SW480 (cell line): ENCODE measurements at places on chromosomes 16 and 17.

GRCh38 chr16:71341881-71342280 lies 16.6 kb upstream of the CALB2 start:
- no peak for DNase-seq

DNA sequence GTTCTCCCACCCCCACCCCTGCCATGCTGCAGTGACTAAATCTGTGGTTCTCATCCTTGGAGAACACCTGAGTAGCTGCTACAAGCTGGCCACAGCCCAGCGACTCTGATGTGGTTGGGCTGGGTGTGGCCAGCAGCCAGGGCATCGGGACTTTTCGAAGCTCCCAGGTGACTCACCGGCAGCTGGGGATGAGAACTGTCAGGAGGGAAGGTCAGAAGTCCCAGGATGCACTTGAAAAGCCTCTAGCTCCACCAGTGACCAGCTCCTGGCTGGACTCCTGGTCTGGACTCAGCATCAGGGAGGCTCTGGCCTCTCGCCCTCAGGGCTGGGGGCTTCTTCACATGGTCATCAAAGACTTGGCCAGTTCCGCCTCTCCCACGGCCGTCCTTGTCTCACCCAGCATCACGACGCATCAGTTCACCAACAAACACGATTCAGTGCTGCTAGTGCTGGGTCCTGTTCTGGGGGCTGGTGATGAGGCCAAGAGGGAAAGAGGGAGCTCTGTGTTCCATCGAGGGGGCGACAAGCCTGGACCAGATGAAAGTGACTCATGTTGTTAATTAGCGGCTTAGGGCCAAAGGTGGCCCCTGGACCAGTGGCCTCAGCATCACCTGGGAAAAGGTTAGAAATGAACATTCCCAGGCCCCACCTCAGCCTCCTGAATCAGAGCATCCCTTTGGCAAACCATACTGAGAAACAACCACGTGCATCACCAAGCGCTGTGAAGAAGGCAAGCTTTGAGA lies 3.9 kb upstream of the C17orf99 start:
- peak; percentile 98 for DNase-seq

DNA sequence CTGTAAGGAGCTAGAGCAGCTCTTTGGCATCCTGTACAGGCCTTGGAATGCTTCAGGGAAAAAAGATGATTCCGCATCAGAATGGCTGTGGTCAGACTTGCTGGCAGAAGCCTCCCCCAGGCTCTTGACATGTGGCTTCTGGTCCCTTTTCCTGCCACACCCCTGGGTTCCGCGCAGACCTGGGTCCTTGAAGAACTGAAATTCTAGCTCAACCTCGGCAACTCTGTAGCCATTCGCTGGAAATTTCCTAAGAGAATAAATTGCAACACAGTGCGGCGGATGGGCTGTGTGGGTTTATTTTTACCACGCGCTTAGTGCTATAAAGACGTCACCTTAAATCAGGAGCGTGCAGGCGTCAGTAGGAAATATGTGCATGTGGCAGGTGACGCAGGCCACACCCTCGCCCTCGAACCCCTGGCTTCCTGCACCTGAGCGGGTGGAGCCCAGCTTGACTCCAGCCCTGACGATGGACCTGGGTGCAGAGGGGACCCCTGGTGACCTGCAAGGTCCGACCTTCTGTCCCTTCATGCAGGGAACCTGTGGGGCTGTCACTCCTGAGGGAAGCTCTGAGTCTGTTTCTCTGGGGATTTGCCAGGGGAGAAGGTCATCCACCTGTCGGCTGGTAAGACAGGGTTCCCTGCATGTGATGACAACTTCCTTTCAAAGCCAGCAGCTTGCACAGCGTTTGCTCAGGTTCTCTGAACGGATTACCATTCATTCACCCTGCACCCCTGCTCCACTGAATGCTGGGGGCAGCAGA lies 46.3 kb downstream of the METRNL start:
- no peak for DNase-seq

GRCh38 chr16:84532855-84533486 lies 28.5 kb upstream of the MEAK7 start:
- no peak for DNase-seq

DNA sequence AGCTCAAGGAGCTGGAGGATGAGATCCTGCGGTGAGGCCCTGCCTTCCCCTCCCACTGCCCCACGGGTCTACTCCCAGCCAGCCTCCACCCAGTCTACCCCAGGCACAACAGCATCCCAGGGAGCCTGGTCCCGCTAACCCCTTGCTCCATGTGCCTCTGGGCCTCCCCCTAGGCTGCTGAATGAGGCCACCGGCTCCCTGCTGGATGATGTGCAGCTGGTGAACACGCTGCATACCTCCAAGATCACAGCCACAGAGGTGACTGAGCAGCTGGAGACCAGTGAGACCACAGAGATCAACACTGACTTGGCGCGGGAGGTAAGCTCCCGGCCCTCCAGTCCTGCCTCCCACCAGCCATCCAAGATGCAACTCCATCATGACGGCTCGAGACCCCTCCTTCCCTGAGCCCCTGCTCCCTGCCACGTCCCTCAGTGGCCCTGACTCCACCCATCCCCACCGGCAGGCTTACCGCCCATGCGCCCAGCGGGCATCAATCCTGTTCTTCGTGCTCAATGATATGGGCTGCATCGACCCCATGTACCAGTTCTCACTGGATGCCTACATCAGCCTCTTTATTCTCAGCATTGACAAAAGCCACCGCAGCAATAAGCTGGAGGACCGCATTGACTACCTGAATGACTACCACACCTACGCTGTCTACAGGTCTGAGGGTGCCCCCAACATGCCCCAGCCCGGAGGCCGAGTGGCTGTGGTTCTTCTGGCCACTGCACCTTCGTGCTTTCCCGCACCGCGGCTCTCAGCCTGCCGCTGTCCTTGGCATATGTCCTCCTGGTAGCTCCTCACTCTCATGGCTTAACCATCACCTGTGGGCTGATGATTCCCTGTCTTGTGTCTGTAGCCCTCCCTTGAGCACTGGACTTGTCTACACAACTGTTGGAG lies 15.0 kb upstream of the KDM6B start:
- DNase-seq: no peak

- DNase-seq: no peak
These were observed 84.0 kb downstream of the TNRC6C start for GRCh38 chr17:78042542-78042941.

DNA sequence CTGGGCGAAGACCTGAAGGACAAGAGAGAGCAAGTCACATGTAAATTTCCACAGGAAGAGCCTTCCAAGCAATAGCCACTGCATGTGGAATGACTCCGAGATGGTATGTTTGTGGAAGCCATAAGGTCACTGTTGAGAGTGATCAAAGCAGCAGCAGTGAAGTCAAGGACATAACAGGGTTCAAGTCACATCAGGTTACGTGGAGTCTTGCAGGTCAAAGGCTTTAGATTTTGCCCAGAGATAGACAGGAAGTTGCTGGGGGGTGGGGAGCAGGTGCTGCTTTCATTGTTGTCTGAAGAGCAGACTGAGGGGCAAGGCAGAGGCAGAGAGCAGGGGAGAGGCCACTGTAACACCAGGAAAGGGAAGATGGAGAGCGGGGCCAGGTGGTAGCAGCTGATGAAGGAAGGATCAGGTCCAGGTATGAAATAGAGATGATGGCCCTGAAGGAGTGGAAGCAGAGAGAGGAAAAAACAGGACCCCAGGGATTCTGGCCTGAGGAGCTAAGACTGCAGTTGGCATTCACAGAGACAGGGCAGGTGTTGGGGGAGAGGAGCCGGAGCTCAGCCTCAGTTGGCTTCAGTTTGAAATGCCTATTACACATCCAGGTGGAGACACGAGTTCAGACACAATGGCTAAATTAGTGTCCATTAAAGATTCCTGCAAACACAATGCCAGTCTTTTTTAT lies 129.3 kb upstream of the AXIN2 start:
- peak; percentile 52 for DNase-seq

DNA sequence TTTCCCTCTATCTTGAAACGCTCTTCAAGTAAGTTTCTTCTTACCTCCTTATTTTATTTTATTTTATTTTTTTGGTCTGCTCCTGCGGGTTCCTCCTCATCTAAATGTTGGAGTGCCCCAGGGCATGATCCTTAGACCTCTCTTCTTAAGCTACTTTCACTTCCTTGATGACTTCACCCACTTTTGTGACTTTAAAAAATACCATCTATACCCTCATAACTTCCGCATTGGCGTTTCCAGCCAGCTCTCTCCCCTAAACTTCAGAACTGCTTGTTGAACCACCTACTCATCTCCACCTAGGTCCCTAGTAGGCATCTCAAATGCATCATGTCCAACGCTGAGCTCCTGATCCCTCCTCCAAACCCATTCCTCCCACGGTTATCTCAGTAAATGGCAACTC lies 51.4 kb upstream of the NFAT5 start:
- no peak for DNase-seq

DNA sequence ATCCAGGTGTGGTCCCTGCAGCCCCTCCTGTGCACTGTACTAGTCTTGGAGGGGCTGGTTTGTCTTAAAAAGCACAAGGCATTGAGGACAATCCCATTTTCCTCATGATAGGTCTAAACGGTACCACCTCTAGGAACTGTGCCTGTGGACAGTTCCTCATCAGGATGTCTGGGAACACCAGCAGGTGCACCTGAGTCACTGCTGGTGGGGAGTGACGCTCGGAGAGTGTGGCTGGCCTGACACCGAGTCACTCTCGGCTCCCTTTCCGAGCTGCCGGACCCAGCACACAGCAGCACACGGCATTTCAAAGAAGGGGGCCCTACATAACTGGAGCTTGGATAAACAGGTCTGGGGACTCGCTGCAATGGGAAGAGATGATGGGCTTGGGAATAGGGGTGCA lies 25.6 kb downstream of the LRRC75A start:
- DNase-seq: peak; percentile 39

DNA sequence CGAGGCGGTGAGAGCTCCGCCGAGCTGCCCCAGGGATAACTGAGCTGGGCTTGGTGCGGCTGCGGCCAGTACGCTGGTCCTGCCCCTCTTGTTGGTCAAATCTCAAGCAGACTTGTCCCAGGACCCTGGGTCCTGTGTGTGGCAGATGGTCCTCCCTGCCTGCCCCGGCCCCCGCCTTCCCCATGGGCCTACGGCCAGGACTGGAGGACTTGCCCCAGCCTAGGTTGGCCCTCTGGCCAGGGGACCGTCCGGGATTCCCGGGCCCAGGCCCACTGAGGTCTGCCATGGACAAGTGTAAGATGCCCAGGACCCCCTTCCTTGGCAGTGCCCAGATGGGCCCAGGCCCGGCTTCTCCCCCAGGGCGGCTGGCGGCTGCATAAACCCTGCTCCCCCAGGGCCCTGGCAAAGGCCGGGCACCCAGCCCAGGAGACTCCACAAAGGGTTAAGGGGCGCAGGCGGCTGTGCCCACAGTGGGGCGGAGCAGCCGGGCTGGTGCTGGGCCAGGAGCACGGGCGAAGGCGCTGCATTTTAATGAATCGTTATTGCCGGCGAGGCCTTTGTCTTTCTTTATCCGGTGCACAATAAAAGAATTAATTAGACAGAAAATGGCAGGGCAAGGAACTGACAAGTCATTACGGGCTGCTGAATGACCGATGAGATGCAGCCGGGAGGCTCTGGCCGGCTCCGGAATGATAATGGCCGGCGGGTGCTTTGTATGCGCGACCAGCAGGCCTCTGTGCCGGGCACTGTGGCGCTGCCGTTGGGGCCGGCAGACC lies 9.1 kb downstream of the SOX8 start:
- no peak for DNase-seq

GRCh38 chr16:85662976-85663830 lies 25.6 kb downstream of the GINS2 start:
- no peak for DNase-seq

GRCh38 chr17:6254036-6254435 lies 180.9 kb downstream of the AIPL1 start:
- DNase-seq: no peak
